ENCODE measurements at places on chromosomes 1 and 21.
A peak's percentile ranks its signal among the peaks of the same experiment; 100 is the strongest.

DNA sequence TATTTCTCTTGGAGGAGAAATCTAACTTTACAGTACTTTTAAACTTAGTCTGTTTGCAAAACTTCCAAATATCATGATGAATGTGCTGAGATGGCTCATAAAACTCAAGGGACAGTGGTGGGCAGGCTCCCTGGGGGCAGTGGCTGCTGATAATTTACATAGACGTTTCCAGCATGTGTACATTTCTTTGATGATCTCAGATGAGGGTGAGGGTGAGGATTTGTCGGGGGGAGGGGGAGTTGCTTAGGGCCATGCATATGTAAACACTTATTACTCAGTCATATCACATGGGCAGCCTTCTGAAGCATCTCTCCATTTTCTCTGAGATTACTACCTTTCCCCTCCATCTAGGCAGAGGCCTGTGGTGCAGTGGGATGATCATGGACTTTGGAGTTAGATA, 152.9 kb upstream of the HMGB4 start:
- no peak for DNase-seq

DNA sequence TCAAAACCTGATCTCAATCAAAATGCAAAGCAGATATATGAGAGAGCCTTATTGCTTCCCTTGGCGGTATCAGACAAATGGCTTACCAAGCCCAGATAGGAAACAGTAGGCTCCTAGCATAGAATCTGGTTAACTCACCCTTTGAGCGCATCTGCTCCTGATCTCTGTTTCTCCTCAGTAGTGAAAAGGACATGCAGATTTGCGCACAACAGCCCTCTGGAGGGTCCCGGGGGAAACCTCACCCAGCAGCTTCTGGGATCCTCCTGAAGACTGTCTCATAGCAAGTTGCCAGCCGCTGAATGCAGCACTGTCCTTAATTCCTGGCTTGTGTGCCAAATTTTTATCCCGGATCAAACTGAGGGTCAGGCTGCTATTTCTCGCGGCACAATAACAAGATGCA, 192.2 kb downstream of the FASLG start:
- DNase-seq, result no peak

DNA sequence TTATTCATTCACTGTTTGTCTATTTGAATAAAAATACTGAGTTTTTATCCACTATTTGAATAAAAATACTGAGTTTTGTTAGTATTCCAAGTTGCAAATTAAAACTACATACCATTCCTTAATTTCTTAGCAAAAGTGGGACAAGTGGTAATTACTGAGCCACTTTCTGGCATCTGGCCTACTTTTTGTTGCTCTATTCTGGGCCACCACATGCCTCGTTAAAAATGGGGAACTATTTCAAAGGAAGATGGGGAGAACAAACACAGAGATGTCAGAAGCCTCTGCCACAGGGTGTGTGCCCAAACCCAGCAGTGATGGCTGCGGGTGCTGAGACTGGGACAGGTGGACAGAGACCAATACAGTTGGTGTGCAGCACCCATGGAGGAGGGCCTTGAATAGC, 14.6 kb downstream of the PIGP start:
- no peak for DNase-seq

- no peak for DNase-seq
Measured at GRCh38 chr1:33031506-33031905, 5.2 kb downstream of the AK2 start.

DNA sequence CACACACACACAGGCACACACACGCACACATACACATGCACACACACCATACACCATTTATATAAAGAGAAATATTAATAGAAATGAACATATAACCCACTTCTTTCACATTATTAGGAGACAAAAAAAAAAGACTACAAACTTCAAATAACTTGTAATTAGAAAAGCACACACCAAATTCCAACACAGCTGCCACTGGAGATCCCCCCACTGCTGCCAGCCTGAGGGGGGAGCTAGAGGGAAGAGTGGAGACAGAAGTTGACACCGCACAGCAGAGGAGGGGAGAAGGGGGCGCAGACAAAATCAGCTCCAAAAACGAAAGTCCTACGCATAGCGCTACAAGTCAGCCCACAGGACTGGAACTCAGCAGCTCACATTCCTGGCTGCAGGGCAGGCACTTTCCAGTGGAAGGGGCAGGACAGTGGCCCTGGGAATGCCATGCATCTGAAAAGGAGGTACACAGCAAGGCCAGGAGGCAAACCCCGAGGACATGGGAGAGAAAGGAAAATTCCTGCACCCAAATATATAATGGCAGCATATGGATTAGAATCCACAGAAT, 36.5 kb downstream of the LGALS8 start:
- no peak for DNase-seq

GRCh38 chr1:1942753-1943656, 23.9 kb upstream of the TMEM52 start:
- DNase-seq, result no peak

GRCh38 chr21:15729674-15730483, at the start of gene USP25:
Gene USP25, plus strand, starts transcription at chr21:15729982. Its CDS starts 412 bp downstream, at chr21:15730394.
- peak; percentile 82 for DNase-seq

- DNase-seq, result no peak
Measured at GRCh38 chr1:111963985-111964738, 25.3 kb downstream of the KCND3 start.

GRCh38 chr1:56973923-56974742, 8.3 kb upstream of the C8B start:
- no peak for DNase-seq

GRCh38 chr1:1212780-1213344, 1.1 kb downstream of the TNFRSF4 start:
- DNase-seq, result no peak

- DNase-seq, result no peak
Measured at GRCh38 chr1:63523738-63524137, 413 bp downstream of the EFCAB7 start.

All from activated CD4-positive, CD25-positive, alpha-beta regulatory T cell (primary cell).